WTC11 (cell line): ENCODE measurements at places on chromosomes 16 and 17. TPM values are rescaled to one million over a fixed set of nuclear protein-coding genes. Genes with fewer than 3 reads are reported as not detected.

TTLL6 gene
- total RNA-seq = 3.4 to 7.0 TPM (median 4.6 TPM) in 3 replicates

DNA sequence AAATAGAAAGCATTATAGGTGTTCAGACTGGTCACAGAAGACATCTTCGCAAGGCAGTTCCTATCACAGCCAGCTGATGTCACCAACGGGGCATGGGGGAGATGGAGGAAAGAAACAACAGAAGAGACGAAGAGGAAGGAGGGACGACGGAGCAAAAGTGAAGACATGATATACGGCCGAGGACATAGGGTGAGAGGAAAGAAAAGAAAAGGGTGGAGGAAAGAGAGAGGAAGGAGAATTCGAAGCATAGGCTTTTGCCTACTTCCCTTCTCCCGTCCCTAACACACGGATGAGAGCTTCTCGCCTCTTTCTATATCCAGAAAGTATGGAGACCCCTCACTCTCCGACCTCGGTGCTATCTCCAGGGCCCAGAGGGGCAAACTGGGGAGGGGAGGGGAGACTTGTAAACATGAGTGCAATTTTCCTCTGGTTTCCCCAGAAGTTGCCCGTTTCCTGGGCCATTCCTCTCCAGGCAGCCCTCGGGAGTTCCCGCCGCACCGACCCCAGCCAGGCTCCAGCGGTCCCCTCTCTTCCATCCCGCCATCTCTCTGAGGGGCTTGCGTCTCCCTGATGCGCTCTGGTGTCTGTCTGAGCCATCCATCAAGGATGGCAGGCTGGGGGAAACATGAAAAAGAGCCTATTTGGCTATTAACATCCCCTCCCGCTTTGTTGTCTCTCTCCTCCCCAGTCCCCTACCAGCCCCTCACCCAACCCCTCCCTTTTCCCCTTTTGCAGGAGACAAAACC lies 26.0 kb downstream of the COPZ2 start:
- peak; percentile 59 for DNase-seq

SSTR5 gene
- 0.61 to 0.85 TPM (median 0.78 TPM) in 3 replicates for total RNA-seq

- no peak for DNase-seq
Observed at GRCh38 chr17:73200476-73200875, 7.6 kb downstream of the COG1 start.

- DNase-seq = no peak
Observed at GRCh38 chr16:67964477-67965131, 3.8 kb downstream of the SLC12A4 start.

- DNase-seq = no peak
Observed at GRCh38 chr16:23452221-23452571, 793 bp downstream of the COG7 start.

- DNase-seq = peak; percentile 58
Observed at GRCh38 chr16:88697831-88698615, 8.2 kb downstream of the RNF166 start.

GRCh38 chr16:71746442-71747046 lies 22.0 kb upstream of the PHLPP2 start:
- DNase-seq = no peak

RUNDC3A gene
- total RNA-seq = 5.1 to 6.5 TPM (median 5.2 TPM) in 3 replicates

GRCh38 chr17:17491546-17491988 lies 4.6 kb downstream of the RASD1 start:
- no peak for DNase-seq

DNA sequence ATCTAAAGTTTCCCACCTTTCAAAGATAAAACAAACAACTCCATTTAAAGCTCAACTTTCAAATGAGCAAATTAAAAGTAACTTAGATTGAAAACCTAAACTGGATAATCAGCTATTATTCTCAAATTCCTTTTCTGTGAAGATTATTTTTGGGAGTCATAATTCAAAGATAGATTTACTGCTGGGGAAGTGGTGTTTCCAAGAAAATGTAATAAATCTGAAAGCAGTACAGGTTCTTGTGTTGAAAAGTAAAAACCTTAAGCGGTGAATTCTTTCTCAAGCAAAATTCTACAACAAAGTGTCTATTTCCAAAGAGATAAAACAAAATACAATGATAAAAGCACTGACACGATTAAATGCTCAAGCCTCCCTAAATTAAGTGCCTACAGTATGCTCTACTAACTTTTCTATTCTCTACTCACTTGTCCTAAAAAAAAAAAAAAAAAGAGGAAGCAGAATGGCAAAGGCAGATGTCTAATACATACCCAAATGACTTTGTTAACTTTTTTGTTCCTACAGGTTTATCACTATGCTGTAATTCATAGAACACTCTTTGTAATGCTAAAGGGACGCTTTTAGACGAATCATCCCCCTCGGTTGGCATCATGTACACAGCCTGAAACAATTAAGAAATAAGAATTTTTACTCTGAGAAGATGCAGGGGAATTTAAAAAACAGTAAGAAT lies 34.5 kb downstream of the LITAFD start:
- DNase-seq = no peak

GRCh38 chr17:16929035-16929680 lies 42.8 kb downstream of the TNFRSF13B start:
- no peak for DNase-seq

P2RX1 gene
- 0.07 TPM in 1 of 3 replicates, not detected in the others for total RNA-seq

- peak; percentile 43 for DNase-seq
Observed at GRCh38 chr16:86122681-86123342, 223.8 kb downstream of the IRF8 start.
